Cardiac muscle cell (in vitro differentiated cells and primary cell): ENCODE measurements at places on chromosomes 5 and 9.

DNA sequence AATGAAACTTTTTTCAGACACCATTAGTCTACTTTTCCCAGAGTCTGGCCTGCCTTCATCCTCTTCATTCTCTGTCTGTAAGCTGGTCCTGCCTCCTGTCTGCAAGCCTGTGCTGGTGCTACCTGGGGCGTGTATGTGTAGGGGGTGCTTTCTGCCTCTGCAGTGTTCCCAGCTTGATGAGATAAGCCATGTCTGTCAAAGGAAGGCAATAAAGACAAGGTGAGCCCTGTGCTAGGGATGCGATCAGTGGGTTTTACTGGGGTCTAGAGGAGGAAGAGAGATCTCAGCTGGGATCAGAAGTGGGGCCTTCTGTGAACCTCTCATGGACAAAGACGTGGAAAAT lies 78.0 kb upstream of the TGFBR1 start:
- no peaks in the 10 kb centered on the region for H3K36me3 ChIP-seq
- no peak for DNase-seq
- H3K4me1 ChIP-seq = no peaks in the 10 kb centered on the region
- no peaks in the 10 kb centered on the region for H3K27me3 ChIP-seq
- H3K4me3 ChIP-seq = no peak overlapping the region
- H3K27ac ChIP-seq = no peak overlapping the region

DNA sequence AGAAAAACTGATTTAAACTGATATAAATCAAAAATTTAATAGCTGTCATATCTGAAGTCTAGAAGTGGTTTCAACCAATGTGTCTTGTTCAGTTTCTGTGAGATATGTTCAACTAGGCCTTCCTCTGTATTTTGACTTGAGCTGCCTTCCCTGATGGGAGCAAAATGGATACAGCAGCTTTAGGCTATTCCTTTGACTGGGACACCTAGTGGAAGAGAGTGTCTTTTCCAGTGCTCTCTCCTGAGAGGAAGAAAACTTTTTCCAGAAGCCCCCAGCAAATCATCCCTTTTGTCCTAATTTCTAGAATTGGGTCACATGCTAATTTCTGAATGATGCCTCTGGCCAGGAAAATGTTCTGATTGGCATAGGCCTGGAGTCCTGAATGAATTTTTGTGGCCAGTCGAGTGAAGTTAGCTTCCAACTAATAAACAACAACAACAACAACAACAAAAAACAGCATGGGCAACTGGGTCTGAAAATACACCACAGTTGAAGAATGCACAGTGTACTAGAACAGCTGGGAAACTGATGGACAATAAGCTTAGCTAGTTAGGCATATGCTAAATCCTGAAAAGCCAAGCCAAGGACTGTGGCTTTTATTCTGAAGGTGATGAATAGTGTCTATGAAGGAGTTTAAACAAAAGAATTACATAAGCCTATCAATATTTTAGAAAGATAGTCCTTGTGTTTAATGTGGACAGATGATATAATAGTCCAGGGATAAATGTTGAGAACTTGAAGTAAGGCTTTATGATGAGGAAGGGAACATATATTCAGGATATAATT lies 125.7 kb downstream of the FBN2 start:
- no peak for DNase-seq
- peaks cover 63% of the 10 kb centered on the region for H3K36me3 ChIP-seq
- no peaks in the 10 kb centered on the region for H3K27me3 ChIP-seq
- peak overlapping the region; percentile 76 for H3K27ac ChIP-seq
- no peak overlapping the region for H3K4me3 ChIP-seq

DNA sequence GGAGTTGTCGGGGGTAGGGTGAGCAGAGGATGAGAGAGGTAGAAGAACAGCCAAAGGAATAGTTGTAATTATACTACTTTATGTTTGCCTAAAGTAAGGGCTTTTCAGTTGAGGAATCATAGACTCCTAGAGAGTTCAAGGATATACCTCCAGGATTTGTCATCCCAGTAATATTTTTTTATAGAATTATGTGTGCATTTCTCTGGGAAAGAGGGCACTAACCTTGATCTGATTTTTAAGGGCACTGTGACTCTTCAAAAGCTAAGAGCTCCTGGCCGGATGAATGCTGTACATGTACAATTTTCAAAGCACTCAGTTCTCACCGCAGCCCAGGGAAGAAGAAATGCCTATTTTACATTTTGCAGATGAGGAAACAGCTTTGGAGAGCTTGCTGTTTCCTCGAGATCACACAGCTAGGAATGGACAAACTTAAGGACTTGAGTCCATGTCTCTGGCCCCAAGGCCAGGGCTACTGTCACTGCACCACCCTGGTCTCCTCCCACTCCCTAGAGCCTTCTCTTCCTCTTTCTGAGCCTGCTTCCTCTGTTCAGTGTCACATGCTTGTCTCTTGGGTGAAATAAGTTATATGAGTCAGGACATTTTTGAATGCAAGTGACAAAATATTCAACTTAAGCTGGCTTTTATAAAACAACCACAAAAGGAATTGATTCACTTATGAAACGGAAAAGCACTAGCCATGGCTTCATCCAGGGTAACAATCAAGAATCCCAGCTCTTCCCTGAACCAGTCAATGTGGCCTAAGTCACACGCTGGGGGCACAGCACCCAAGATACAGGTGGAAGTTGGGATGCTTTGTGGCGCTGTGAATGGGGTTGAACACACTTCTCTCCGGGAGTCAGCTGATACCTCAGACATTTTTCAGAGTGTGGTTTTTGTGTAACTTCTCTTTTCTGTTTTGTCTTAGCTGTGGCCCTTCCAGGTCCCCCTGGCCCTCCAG lies 45.7 kb upstream of the TGFBR1 start:
- H3K36me3 ChIP-seq = no peaks in the 10 kb centered on the region
- DNase-seq = no peak
- no peaks in the 10 kb centered on the region for H3K27me3 ChIP-seq
- no peak overlapping the region for H3K4me3 ChIP-seq
- H3K27ac ChIP-seq = no peak overlapping the region
- no peaks in the 10 kb centered on the region for H3K4me1 ChIP-seq

DNA sequence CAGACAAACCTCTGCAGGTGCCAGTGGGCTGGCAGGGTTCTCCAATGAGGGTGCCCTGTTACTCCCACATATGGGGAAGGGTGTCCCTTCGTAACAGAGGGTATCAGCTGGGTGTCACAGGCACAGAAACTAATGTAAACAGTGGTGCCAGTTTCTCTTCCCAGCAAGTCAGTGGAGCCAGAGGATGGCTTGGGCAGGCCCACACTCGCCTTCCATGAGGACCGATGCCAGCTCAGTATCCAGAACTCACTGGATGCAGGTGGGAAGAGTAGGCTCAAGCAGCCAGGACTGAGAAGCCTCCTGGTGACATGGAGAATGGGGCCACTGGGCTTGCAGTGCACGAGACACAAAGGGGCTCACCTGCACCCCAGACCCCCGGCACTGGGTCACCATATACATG lies 30.4 kb downstream of the FSTL4 start:
- H3K27ac ChIP-seq = no peak overlapping the region
- no peak for DNase-seq
- H3K4me3 ChIP-seq = no peak overlapping the region
- no peaks in the 10 kb centered on the region for H3K27me3 ChIP-seq
- H3K36me3 ChIP-seq = no peaks in the 10 kb centered on the region

- DNase-seq = no peak
- no peaks in the 10 kb centered on the region for H3K27me3 ChIP-seq
- no peak overlapping the region for H3K27ac ChIP-seq
- no peak overlapping the region for H3K4me3 ChIP-seq
- H3K4me1 ChIP-seq = no peaks in the 10 kb centered on the region
Measured at GRCh38 chr5:138082033-138082432, 1.8 kb upstream of the WNT8A start.

GRCh38 chr9:89594811-89595550 lies 9.8 kb upstream of the GADD45G start:
- H3K4me3 ChIP-seq = no peak overlapping the region
- H3K4me1 ChIP-seq = no peaks in the 10 kb centered on the region
- DNase-seq = no peak
- H3K27ac ChIP-seq = no peak overlapping the region
- H3K36me3 ChIP-seq = no peaks in the 10 kb centered on the region
- no peaks in the 10 kb centered on the region for H3K27me3 ChIP-seq

- H3K4me3 ChIP-seq = no peak overlapping the region
- DNase-seq = no peak
- H3K27me3 ChIP-seq = no peaks in the 10 kb centered on the region
- no peaks in the 10 kb centered on the region for H3K4me1 ChIP-seq
- H3K27ac ChIP-seq = no peak overlapping the region
Measured at GRCh38 chr5:174139623-174140022, 94.1 kb downstream of the NSG2 start.
